ENCODE measurements at places on chromosomes 7 and 10.

DNA sequence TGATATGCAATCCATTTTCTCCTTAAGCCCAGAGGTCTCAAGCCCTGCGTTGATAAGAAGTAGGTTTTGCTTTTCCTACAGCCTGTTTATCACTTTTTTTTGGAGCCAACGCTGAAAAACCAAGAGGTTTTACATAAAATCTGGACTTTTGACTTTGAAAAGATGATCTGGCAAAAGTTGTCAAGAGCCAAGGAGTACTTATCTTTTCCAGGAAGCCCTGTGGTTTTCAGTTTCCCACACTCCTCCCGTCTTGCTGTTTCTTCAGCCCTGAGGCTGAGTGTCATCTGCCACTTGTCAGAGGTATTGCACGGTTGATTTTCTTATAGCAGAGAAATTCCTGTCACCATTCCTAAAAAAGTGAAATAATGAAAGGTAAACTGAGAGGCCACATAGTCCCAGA lies 108.7 kb downstream of the TYW1 start:
- no peak for DNase-seq

DNA sequence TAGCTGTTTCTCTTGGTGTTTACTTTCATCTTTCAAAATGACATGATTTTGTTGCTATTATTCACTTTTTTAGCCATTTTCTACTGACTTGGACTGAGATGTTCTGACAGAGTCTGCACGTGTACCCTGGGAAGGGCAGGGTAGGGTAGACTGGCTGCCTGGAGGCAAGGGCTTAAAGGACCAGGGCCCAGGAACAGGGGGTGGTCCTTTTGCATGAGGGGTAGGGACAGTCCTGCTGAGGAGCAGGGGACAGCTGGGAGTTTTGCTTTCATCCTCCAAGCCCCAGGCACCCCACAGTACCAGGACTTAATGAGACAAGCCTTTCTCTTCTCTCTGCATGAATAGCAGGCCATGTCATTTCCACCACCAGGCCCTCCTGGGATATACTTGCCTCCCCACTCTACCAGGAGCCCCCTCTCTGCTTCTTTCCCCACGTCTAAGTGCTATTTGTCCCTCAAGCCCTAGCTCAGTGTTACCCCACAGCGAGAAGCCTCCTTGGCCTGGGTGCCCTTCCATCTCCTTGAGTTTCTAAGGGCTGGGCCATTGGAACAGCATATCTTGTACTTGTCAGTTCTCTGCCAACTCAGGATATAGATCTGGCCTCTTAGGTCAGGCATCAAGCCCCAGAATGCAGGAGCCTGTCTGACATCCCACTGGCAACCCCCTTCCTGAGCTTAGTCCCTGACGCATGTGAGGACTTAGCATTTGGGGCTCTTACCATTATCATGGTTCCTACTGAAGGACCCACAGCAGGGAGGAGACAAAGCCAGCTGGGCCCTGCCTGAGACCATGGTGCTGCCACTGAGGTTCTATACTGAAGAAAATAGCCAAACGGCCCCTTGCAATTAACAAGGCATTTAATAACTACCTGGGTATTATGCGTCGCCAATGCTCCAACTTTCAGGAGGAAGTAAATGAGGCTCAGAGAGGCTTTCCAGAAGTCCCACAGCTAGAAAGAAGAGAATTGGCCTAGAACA lies 78.4 kb upstream of the UNC5B start:
- DNase-seq: no peak

GRCh38 chr10:14023673-14024328 lies 306.9 kb downstream of the FRMD4A start:
- no peak for DNase-seq

GRCh38 chr10:101495324-101495925 lies 92.6 kb downstream of the POLL start:
- DNase-seq: no peak

- DNase-seq: no peak
Measured at GRCh38 chr7:129271500-129272355, 46.9 kb downstream of the AHCYL2 start.

- DNase-seq: no peak
Measured at GRCh38 chr10:25383686-25384085, 208.9 kb downstream of the GPR158 start.

DNA sequence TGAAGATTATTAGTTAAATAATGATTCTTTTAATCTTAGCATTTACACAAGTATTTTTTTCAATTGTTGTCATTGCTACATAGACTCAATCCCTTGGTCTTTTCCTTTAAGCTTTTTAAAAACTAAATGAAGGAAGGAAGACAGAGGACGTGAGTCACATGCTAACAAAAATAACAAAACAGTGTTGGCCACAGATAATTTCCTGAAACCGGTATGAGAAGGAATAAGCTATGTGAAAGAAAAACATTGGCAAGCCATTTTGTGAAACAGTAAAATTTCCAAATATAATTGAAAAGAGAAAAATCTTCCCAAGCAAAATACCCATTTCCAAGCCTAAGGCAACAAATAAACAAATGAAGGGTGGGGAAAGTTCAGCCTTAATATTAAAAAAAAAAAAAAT lies 223.0 kb downstream of the AHR start:
- DNase-seq: no peak

DNA sequence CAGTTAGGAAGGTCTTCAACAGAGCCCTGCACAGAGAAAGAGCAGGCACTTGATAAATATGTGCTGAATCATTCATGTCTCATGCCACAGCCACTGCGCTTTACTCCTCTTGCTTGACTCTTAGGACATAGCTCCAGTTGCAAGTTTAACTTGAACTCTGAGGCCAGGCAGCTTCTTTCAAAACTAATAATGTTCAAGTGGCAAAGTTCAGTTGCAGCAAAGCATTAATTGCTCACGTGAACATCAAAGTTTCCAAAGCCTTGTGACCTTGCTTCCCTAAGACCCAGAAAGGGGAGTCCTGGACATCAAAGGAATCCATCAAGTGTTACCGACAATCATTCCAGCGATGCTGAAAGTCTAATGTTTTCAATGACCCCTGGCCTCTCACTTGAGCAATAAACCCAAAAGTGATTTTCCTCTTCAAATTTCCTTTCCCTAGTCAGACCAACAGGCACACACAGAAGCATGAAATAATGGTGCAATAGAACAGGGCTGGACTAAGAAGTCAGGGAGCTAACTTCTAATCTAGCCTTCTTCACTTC lies 21.8 kb upstream of the TECTB start:
- no peak for DNase-seq

DNA sequence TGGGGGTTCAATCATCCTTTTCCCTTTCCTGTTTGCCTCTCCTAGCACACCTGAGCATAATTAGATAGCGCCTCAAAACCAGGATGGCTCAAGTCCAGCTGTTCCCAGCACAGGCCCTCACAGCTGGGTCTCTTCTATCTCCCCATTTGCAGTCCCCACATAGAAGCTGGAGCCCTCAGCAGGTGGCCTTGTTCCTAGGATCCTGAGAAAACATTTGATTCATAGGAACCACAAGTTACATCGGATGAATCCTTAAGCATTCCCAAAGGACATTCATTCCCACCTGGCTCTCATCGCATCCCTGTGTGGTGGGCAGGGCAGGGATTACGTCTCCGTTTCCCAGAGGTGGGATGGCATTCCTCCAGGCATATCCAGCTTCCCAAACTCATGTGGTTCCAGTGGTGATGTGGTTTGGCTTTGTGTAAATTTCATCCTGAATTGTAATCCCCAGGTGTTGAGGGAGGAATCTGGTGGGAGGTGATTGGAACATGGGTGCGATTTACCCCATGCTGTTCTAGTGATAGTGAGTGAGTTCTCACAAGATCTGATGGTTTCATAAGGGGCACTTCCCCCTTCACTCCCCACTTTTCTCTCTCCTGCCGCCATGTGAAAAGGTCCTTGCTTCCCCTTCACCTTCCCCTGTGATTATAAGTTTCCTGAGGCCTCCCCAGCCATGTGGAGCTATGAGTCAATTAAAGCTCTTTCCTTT lies 49.8 kb upstream of the LEP start:
- DNase-seq: no peak

DNA sequence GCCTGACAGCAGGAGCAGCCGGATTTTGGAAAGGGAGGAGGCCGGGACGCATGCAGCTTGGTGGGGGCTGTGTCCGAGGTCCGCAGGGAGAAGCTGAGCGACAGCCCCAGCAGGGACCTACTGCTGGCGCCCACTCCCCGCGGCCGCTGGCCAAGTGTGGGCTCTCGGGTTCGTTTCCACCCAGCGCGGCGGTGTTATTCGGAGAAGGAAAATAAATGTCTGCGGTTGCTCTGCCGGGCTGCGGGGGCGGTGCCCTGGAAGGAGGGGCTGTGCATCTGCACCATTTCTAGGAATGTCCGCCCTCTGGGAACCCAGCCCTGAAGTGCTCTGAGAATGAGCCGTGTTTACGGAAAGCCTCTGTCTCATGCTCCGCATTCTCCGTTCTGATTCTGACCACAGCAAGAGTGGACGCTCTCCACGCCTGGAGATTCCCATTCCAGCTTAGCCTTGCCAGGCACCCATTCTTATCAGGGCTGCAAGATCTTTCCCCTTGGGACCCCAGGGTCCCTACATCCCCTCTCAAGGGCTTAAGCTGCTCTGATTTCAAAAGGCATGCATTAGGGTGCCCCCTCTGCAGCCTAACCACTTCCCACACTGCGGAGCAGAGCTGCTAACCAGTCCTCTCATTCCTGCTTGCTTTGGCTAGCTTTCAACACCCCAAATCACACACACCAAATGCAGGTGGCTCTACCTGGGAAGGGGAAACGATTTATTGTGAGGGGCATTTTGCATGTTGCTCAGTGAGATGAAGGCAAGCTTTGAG lies 256.6 kb upstream of the GLI3 start:
- DNase-seq: no peak

DNA sequence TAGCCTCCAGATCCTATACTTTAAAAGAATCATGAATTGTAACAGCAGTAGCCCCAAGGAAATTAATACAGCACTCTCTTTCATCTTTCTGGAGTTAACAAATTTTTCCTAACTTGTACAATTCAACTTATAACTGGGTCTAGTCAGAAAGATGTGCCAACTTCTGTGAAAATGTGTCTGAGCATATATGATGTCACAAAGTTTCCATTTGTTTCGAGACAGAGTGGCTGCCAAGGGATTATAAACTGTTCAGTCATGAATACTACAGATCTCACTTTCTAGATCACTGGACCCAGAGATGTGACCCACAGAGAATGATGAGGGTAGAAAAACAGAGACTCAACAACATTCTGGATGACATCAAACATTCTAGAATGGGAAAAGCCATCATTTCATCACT lies 249.2 kb upstream of the PHF14 start:
- DNase-seq: no peak

DNA sequence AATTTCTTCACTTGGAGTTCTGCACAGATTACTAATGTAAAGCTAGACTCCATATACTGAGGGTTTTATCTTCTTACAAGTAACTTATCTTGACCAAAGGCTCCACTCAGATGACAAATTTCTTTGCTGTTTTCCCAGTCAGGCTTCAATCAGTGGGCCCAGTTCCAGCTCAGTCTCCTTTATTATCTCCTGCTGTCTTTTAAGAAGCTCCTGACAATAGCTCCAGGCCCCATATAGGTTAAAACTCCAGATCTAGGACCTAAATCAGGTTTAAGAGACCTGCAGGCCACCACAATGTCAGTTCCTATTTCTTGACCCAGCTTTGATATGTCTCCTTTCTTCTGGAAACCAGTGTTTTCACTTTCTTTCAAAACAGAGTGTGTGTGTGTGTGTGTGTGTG lies 165.2 kb downstream of the RELN start:
- DNase-seq: no peak

- no peak for DNase-seq
Measured at GRCh38 chr10:90960355-90960814, 39.5 kb upstream of the ANKRD1 start.

DNA sequence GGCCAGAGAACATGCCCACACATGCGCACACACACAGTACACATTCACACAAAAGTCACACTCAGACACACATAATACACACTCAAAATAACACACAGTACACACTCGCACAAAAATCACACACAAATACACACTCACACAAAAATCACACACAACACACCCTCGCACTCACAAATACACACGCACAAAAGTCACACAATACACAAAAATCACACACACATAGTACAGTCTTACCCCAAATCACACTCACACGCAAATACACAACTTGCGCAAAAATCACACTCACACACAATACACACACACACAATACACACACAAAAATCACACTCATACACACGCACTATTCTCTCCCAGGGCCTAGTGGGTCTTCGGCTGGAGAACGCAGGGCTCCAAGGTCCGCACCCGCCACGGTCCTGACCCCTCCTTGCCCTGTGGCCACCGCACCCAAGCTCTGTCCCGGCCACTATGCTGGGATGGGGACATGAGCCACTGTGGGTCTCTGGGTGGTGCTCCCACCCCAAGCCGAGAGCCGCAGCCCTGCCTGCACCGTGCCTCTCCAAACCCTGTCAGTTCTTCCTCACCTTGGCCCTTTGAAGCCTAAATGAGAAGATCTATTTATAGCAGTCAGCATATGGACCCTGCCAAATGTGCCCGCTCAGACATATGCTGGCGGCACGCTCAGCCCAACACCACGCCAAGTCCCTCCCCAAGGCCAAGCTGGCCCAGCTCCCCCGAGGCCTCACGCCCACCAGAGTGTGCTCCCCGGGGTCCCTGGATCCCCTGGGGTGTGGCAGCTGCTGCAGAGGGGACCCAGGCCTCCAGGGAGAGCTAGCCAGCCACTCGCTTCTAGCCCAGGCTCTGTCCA lies 55.9 kb downstream of the ELFN1 start:
- DNase-seq: no peak

DNA sequence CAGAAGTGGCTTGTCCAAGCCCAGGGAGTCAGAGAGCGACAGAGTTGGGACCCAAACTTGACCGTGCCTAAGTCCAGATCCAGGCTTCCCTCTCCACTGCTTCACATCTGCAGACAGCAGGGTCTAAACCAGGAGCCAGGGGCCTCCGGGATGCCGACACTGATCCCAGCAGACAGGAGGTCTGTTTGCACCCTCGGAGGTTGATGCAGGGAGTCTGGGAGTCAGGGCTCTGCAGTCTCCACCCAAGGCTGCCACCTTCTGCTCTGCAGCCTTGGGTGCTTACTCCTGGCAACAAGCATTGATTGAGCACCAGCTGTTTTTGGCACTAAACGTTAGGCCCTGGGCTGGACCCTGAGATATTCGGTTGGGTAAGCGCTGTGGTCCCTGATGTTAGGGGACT lies 21.0 kb downstream of the ELFN1 start:
- DNase-seq: no peak

- no peak for DNase-seq
Measured at GRCh38 chr10:17783751-17784150, 25.4 kb upstream of the MRC1 start.

DNA sequence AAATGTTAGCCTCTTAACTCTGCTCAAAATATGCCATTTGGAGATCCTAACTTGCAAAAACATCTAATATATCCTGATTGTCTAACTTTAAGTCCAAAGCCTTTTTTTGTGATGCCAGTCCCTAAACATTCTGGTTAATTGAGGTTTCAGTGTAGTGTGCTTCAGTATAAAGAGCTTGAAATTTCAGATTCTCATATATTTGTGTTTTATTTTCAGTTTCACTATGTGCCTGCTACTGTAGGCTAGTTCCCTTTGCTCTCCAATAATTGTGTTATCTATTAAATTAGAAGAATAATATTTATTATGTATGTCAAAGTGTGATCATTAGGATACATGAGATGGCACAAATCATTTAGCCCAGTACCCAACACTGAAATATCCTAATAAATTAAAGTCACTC lies 1361.2 kb downstream of the XPNPEP1 start:
- no peak for DNase-seq
